Hematopoietic multipotent progenitor cell treated with erythropoietin and hydrocortisone succinate and interleukin-3 and kit ligand, for 15 days (in vitro differentiated cells): ENCODE measurements at places on chromosomes 2 and 18.
A peak's percentile ranks its signal among the peaks of the same experiment; 100 is the strongest.

- DNase-seq = no peak
Measured at GRCh38 chr2:100999995-101000394, 2.1 kb upstream of the RPL31 start.

DNA sequence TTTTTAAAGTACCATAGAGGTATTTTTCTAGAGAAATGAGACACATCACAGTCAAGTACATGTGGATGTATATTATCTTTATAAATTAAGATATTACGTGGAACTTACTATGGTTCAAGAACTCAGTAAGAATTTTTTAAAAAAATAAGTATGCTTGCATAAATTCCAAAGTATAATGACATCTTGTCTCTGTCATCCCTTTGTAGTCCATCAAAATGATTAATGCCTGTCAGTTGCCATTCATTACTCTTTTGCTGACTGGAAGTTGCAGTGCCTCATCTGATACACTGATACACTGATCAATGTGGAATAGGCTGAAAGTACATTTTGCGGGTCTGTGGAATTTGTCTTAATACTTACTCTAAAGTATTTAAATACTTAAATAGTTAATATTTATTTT, 177.2 kb downstream of the GALNT13 start:
- DNase-seq = no peak

DNA sequence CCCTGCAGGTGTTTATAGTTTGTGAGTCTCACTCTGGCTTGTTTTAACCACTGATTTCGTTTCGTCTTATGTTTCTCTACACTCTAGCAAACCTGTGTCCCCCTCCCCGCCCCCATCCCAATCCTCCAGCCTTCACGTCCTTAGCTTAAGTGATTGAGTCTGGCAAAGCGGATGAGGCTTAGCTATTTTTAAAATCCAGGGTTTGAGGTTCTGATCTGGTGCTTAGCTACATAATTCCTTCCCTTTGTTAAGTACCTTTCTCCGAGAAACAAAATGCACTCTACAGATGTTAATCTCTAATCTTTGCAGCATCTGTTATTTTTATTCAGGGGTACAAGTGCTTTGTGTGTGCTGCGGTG, 7.8 kb downstream of the AGAP1 start:
- no peak for DNase-seq

DNA sequence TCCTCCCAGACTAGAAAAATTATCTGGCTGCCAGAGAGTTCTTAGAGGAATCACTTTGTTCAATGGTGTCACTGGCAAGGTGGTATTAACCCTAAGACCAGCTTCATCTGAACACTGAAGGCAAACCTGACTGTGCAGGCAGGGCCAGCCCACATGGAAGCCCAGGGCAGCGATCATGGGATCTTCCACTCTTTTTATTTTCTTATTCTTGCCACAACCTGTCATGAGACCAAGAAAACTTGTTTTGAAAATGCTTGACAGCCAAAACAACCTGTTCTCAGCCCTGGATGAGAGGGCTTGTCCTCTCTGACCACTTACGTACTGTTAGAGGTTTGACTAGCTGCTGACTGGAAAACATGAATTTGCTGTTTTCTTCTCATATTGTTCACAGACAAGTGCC, 75.3 kb upstream of the FOSL2 start:
- no peak for DNase-seq

DNA sequence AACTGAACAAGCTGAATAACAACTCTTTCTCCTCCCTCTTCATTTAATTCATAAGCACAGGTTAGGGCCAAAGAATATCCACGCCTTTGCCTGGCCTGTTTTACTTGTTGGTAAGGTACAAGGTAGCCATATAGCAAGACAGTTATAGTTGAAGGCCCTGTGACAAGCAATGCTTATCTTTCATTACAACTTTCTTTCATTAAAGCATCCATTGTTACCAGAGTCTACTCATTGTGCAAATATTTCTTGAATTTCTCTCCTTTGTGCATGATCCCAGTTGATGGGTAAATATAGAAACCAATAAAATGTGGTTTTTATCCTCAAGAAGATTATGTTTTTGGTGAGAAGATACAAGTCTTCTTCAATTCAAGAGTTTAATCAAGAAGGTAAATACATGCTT, 140.2 kb downstream of the UBE2E3 start:
- DNase-seq = no peak

DNA sequence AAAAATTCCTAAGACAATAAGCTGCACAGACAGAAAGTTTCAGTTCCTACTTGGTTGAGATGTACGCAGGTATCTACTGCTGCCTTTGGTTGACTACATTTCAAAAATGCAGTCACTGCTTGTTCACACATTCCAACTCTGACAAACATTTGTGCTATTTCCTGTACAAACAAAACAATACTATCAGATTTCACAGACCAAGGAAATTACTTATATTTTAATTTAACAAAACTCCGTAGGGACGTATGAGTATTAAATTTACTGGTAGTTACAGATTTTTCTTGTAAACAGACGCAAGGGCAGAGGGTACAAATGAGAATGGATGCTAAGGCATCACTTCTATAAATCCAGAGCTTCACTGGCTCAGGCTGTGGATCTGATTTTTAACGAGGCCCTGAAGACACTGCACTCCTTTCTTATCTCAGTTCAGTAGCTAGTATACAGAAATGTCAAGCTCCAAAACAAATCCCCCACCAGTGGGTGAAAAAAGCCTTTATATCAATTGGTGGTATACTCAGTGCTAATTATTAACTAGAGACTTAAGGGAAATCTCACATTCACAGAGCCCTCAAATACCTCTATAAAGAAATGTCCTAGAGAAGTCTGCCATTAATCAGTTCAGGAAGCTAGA, 31.7 kb upstream of the TTC32 start:
- DNase-seq = no peak

DNA sequence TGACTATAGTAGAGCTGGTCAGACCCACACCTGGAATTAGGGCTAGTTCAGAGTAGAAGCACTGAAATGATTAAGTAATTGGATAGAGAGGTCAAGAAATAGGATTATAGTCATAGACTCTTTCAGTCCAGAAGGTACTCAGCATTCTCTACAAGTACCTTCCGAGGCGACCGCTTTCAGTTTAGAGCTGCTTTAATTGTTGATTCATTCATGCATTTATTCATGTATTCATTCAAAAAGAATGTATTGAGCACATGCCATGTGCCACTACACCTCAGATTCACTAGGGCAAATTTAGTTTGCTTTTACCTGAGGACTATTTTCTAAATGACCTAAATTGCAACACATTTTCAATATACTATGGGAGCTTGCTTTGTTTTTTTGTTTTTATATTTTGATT, 48.7 kb downstream of the CRIM1 start:
- DNase-seq = no peak

DNA sequence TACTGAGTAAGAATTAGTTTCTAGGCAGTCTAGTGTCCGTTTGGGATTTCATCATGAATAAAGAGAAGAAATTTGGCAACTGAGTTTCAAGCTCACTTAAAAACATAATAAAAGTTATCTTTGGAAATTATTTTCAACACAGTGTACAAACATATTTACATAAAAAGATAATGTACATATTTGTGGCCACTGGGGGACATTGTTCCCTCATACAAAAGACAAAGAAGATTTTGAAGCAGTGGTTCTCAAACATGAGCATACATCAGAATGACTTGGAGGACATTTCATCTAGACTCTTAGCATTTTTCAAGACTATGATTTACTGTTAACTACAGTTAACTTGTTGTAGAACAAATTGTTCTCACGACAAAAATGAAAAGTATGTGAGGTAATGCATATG, 15.7 kb upstream of the TTC21B start:
- DNase-seq = no peak

DNA sequence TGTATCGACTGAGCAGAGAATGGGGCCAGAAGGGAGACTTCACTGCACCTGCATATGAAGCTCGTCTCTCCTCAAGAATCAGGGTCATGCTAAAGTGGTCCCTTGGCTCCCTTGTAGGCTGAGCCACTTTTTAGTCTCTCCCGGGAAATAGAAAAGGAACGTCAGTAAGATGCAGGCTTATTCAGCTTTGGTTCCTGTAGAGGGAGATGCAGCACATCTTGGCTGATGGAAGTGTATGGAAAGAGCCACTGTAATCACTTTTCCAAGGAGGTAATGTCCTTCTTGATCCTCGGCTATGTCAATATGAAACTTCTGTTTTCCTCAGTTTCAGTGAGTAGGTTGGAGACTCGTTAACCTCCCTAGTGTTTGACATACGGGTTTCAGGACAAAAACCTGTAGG, 235.2 kb downstream of the GCA start:
- no peak for DNase-seq

DNA sequence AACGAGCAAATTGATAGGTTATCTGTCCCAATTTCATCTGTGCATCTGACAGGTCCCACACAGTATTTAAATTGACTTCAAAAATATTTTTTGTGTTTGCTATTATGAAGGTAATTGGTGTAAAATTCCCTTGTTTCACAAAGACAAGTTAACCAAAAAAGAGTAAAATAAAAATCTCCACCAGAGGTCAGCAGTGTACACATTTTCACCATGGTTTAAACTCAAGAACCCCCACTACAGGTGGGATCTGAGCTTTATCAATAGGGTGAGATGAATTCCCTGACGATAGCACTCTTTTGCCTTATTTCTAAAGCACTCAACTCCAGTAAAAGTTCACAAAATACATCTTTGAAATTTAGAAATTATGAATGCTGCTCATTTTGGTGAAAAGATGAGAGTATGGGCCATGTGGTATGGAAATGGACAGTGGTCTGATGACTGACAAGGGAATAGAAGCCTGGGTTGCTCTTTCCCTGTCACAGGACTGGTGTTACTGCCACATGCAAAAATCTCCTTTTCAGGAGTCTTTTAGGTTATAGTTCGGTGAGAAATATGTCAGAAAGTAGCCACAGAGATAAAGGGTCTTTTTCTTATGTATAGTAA, 68.0 kb downstream of the SERPINB8 start:
- DNase-seq = no peak

DNA sequence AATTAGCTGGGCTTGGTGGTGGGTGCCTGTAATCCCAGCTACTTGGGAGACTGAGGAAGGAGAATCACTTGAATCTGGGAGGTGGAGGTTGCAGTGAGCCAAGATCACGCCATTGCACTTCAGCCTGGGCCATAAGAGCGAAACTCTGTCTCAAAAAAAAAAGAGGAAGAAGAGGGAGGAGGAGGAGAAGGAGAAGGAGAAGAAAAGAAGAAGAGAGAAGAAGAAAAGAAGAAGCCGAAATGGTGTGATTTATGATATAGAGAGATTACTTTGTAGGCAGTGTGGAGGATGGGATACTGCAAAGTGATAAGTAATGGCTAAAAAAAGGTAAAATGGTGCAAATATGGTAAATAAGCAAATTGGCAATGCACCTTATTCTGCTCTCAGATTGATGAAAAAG, 25.1 kb downstream of the THNSL2 start:
- no peak for DNase-seq

DNA sequence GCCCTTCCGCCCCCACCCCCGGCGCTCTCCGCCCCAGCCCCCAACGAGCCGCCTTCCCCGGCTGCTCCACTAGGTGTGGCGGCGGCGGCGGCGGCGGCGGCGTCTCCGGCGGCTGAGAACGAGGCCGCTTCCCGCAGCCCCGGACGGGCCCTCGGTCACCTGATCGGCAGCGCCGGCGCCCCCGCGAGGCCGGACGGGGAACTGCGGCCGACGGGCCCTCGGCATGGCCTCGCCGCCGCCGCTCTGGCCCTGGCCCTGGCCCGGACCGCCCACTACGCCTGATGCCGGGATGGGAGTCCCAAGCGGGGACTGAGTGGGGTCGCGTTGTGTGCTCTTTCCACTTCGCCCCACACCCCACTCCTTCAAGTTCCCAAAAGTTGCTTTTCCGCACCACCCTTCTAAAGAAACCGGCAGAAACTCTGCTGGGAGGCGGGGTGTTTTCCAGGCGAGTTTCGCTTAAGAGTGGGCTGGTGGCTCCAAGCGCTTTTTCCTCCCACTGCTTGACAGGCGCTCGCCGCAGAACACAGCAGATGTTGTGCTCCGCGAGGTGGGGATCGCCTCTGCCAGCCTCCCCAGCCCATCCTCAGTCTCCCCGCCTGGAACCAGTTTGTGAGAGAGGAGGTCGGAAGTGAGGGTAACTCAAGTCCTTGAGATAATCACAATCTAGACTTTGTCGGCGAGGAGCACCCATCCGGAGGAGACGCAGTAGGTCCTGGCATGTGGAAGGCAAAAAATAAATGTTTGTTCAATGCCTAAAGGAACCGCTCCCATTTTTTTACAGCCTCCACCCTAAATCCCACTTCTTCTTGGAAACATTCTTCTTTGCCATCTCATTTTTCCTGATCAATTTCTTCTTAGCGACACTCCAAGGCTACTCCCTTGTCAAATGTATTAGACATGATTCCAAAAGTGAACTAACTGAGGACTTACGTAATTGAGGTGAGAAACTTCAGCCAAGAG, at the start of gene NCKAP1:
Gene NCKAP1 (minus strand): TSS at position 117 of the 960 bp plus-strand sequence. CDS start 358 bp downstream, outside the sequence.
- peak; percentile 85 for DNase-seq

- no peak for DNase-seq
Measured at GRCh38 chr2:47070155-47070919, 84.8 kb downstream of the STPG4 start.

DNA sequence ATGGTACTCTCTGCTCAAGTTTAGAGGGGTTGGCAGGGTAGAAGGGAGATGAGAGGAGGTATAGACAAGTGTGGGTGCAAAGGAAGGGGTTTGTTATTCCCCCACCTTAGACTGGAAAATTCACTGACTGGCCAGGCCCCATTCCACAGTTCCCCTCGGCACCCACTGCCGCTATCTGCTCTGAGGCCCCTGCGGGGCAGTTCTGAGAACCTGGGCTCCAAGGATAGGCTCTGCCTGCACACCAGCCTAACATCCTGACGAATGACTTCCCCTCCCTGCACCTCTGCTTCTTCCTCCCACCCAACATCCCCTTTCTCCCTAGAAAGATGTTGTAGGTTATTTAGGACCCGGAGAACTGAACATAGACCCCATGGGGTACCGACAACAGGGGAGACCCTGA, 303.9 kb upstream of the HDAC4 start:
- no peak for DNase-seq

DNA sequence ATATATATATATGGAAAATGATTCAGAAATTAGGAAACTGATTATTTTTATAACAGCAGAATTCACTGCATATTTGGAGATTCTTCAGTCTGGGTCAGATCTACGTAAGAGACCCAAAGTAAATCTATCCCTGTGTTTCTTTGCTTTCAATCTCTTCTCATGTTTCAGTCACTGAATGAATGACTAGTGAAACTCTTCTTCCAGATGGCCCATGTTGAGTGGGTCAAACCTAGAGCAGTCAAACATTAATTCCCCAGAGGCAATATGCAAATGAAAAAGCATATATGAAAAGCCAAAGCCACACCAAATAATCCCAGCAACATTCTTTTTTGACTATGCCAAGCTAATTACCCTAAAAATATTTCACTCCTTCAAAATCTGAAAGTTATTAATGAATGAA, 317.3 kb downstream of the RBM43 start:
- DNase-seq = no peak

GRCh38 chr2:145744541-145745386, 1224.8 kb upstream of the ZEB2 start:
- no peak for DNase-seq

DNA sequence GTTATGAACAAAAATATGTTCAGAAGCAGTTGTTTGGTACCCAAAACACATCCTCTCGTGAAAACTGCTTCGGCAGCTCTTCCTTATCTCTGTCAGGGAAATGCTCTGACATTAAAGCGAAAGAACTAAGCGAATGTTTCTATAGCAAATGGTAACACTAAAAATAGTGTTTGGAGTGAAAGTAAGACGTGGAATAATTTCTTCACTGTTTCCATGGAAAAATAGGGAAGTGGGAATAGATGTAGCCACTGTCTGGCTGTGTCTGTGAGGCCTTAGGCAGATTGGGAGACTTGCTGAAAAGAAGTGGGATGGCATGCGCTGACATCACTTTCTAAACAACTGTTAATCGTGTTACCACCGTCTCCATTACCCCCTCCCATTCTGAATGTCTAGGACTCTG, 11.5 kb upstream of the CRACDL start:
- DNase-seq = no peak

GRCh38 chr2:223055140-223055539, 3.1 kb downstream of the KCNE4 start:
- DNase-seq = no peak
